ENCODE measurements at places on chromosomes 12 and 14.

GRCh38 chr12:29270446-29270845, 110.5 kb downstream of the ERGIC2 start:
- DNase-seq: no peak

- no peak for DNase-seq
Observed at GRCh38 chr14:63478437-63478852, 64.7 kb downstream of the PPP2R5E start.

GRCh38 chr12:57767876-57768275, 998 bp upstream of the CYP27B1 start:
- DNase-seq: no peak

GRCh38 chr12:81450920-81451739, 308.0 kb downstream of the PPFIA2 start:
- DNase-seq: peak; percentile 72

DNA sequence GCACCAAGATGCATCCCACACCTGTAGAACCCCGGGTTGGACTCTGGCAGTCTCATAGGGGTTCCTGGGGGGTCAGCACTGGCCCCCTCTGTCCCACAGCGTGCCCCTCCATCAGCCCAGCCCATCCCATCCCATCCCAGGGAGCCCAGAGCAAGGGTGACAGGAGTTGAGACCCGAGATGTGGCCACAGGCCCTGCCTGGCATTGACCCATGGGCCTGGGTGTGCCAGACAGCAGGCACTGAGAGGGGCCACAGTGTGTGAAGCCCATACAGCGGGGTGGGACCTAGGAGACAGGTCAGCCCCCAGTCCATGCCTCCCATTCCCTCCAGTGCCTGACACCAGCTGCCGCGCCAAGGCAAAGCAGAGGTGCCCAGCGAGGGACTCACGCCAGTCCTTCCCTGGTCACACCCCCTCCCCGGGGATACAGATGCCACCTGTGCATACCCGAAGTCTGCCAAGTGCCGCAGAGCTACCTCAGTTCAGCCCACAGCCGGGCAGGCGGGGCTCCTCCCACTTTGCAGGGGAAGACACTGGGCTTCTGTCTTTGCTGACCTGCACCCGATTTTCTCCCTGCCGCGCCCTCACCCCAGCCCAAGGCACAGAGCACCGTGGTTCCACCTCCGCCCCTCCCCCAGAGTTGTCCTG, 50.4 kb downstream of the CYP46A1 start:
- no peak for DNase-seq

- peak; percentile 77 for DNase-seq
Observed at GRCh38 chr12:56593909-56594621, 36.1 kb downstream of the BAZ2A start.

- no peak for DNase-seq
Observed at GRCh38 chr14:40414386-40414785, 982.2 kb upstream of the FBXO33 start.

DNA sequence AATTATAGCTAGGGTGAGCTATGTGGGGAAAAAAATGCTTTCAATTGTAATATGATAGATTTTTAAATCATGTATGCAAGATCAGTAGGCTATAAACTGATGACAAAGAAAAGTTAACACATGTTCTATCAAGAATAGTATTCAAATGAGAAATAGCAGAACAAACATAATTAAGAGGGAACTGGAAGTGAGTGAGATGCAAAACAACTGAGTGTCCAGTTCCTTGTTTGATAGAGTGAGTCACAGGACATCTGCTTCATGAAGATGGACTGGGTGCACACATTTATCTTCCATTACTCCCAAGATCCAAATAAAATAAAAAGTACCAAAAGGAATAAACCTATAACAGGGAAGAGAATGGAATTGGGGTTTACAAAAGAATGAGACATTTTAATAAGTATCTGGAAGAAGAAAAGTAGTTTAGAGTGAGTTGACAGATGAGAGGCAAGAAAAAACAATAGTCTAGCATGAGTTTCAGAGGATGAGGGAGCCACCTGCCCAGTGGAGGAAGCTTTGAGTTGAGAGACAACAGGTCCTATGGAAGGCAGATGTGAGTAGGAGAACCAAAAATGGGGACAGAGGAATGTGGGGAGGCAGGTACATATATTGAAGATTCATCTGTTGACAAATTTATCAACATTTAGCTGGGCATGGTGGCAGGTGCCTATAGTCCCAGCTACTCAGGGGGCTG, 178.1 kb upstream of the ARHGAP5 start:
- no peak for DNase-seq

GRCh38 chr12:127987199-127987901, 279.6 kb upstream of the TMEM132C start:
- peak; percentile 11 for DNase-seq

GRCh38 chr12:122235741-122236140, 9.9 kb upstream of the DIABLO start:
- no peak for DNase-seq

- DNase-seq: no peak
Observed at GRCh38 chr12:126734710-126735109, 1532.3 kb upstream of the TMEM132C start.

- DNase-seq: peak; percentile 55
Observed at GRCh38 chr14:64324895-64325294, 30.7 kb upstream of the ESR2 start.

DNA sequence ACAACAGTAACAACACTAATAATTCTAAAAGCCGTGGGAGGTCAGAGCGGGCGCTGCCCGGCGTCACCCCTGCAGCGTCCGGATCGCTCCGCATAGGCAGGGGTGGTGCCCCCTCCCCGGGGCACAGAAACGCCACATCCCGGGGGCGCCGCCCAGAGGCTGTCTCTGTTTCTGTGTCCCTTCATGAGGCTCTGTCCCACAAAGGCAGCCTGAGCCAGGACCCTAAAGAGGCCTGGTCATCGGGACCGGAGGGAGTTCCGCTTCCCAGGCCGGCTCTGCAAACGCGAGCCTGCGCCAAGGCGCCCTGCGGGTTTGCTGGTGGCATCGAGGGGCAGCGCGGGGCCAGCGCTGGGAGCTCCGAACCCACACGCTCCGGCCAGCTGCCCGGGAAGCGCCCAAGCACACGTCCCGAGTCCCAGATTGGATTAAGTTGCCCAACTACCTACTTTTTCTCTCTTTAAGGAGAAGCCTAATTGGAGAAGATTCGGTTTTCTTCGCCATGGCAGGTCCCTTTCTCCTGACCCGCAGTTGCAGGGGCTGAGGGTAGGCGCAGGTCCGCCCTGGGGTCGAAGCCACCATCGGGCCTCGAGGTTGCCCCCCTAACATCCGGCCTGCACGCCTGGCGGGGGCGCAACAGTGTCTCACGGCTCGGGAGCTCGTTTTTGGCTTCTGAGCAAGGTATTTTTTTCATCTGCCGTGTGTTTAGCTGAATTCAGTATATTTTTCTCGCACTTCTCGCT, 421.7 kb downstream of the VRK1 start:
- DNase-seq: no peak

- DNase-seq: peak; percentile 7
Observed at GRCh38 chr12:66467932-66468331, 165.6 kb downstream of the HELB start.

DNA sequence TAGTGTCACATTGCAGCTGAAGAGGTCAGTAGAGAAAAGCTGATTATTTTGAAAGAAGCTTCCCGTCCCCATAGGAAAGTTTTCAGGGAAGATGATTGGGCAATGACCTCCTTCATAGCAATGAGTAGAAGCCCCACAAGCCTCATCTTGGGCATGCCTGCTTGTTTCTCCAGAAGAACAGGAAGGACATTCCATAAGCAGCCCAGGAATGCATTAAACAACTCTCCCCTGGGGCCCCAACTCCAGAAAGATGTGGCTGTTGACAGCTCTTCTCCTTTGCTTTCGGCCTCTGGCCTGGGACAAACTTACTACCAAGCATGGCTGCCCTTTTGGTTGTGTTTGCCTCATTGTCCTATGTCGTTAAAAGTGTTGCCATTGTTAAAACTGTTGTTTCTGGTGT, 5.7 kb upstream of the VDR start:
- DNase-seq: peak; percentile 46

- DNase-seq: peak; percentile 77
Observed at GRCh38 chr14:105314287-105315200, at the start of gene PACS2. Gene PACS2 (plus strand): TSS chr14:105314748. CDS start chr14:105314919, 171 bp downstream.

- DNase-seq: peak; percentile 49
Observed at GRCh38 chr14:67319142-67319541, 40.5 kb downstream of the ATP6V1D start.

- DNase-seq: no peak
Observed at GRCh38 chr14:56004323-56004722, 113.9 kb upstream of the PELI2 start.

DNA sequence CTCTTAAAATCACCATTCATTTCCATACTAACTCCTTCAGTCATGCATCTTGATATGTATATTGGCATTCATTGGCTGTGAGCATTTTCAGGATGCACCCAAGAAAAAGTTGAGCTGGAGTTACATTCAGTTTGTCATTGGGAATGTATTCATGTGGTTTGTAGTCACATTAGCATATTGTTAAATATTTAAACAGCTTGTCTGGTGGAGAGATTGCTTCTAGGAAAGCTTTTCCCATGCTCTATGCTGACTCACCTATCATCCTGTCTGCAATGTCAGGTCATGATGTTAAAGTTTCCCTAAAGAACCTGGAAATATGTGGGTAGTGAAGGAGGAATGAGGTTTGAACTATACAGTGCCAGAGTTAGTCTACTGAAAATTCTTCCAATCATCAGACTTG, 583.6 kb downstream of the GALC start:
- DNase-seq: no peak

DNA sequence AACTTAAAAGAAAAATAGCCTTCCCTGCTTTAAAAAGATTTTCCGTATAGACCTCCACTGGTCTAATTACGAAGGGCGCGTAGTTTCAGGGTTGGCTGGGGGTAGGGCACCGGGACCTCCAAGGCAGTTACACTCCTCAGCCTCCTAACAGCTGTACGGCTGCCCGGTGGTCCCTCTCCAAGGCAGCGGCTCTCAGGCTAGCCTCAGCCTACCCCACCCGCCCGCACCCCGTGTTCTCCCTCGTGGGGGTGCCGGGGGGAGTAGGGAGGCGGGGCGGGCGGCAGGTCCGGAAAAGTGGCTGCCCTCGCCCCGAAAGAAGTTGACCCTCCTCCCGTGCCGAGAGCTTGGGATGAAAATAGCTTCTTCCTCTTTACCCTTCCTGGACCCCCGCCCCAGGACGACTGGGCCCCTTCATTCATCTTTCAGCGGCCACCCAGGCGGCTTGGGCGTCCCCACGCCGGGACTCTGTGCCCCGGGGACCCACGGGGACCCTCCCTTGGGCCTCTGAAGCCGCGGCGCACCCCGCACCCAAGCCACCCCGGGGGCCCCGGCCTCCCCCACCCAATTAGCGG, 991 bp upstream of the RCOR1 start:
- DNase-seq: no peak

- DNase-seq: no peak
Observed at GRCh38 chr14:85222341-85222740, 307.6 kb upstream of the FLRT2 start.

- peak; percentile 71 for DNase-seq
Observed at GRCh38 chr12:90333424-90333823, 621.6 kb downstream of the CCER1 start.

DNA sequence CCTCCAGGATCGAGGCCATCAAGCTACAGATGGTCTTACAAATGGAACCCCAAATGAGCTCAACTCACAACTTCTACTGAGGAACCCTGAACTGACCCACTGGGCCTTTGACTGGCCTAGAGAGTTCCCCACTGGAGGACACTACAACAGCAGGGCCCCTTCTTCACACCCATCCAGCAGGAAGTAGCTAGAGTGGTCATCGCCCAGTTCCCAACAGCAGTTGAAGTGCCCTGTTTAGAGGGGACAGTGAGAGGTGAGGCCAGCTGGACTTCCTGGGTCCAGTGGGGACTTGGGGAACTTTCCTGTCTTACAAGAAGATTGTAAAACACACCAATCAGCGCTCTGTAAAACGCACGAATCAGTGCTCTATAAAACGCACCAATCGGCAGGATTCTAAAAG, 247.9 kb upstream of the BTG1 start:
- no peak for DNase-seq

- no peak for DNase-seq
Observed at GRCh38 chr12:38161123-38162000, 155.2 kb upstream of the ALG10B start.

GRCh38 chr12:48061938-48062719, 43.8 kb downstream of the SENP1 start:
- no peak for DNase-seq

GRCh38 chr12:42255221-42255865, 17.3 kb upstream of the YAF2 start:
- no peak for DNase-seq

DNA sequence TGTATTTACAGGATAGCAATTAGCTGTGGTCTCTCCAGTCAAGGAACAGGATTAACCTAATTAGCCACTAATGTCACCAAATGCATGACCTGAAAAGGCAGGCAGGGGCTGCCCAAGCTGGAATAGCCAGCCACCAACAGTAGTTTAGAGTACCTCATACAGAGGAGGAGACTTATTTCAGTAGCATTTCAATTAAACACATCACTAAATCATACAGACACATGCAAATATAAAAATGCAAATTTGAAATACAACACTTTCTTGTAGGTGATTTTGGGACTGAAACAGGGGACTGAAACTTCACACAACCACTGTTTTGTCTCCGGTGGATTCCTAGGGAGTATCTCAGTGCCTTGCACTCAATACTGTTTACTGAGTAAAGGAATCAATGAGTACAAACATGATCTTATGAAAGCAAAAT, 636 bp upstream of the IFNG-AS1 start:
- DNase-seq: no peak

DNA sequence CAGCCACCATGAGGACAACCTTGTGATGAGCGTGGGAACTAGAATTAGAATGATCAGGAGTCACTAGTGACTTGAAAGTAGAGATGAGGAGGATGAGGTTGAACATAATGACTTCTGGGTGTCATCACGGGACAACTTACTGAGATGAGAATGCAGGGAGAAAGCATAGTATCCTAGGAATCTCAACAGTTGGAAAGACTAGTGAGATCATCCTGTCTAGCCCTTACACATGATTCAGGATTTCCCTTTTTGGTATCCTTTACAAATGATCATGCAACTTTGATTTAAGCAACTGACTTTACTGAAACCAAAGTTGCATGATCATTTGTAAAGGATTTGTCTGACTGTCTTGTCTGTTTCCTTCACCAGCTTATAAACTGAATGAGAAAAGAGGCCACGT, 51.8 kb upstream of the HIF1A start:
- DNase-seq: no peak

DNA sequence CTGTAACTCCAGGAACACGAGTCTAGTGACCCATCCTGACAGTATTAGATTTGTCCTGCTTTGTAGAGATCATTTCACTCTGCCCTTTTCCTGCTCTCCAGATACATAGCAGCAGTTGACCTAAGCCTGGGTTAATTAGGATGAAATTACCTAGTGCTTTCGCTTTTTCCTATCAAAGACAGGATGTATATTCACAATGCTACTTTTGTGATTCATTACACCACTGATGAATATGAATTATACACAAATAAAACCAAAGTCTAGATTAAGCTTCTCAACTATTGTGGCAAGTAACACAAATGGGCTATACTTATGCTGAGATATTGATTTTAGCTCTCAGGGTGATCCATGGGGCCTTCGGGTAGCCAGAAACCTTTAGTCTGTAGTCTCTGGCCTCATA, 17.9 kb downstream of the CERS5 start:
- DNase-seq: no peak

GRCh38 chr12:60257063-60257462, 661.2 kb downstream of the SLC16A7 start:
- DNase-seq: peak; percentile 88

- no peak for DNase-seq
Observed at GRCh38 chr14:31965071-31965734, 111.9 kb upstream of the ARHGAP5 start.

GRCh38 chr12:123941624-123942237, 30.9 kb downstream of the CCDC92 start:
- no peak for DNase-seq

- DNase-seq: peak; percentile 35
Observed at GRCh38 chr12:49019443-49020324, 1.1 kb upstream of the PRKAG1 start.

GRCh38 chr12:546265-546919, 86.7 kb downstream of the B4GALNT3 start:
- no peak for DNase-seq
